Coronary artery (tissue), 2 donors: ENCODE measurements at places on chromosomes 1 and 21.

GRCh38 chr1:6054596-6054995 is 8.9 kb downstream of the KCNAB2 start:
- no peak for DNase-seq

GRCh38 chr1:162966613-162967012 is 102.5 kb upstream of the RGS4 start:
- DNase-seq: no peak

GRCh38 chr1:187477103-187477502 is 648.4 kb downstream of the PLA2G4A start:
- DNase-seq: no peak

DNA sequence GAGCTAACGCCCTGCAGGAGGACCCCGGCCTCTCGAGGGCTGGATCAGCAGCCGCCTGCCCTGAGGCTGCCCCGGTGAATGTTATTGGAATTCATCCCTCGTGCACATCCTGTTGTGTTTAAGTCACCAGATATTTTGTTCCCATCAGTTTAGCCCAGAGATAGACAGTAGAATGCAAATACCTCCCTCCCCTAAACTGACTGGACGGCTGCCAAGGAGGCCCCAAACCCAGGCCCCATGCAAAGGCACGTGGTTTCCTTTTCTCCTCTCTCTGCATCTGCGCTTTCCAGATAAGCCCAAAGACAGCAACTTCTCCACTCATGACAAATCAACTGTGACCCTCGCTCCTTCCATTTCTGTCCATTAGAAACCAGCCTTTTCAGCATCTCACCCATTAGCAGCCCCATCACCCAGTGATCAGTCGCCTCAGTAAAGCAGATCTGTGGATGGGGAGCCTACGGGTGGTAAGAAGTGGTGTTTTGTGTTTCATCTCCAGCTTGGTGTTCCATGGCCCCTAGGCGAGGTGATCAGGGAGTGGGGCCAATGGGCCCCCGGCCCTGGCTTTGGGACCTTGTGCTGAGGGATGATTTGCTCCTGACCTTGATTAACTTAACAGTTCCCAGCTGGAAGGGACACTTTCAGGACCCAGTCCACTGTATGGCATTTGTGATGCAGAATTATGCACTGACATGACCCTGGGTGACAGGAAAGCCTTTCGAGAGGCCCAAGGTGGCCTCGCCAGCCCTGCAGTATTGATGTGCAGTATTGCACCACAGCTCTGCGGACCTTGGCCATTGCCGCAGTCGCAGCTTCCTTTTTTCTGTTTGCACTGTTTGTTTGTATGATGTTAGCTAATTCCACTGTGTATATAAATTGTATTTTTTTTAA is 5.2 kb downstream of the NPPA start:
- DNase-seq: no peak

- DNase-seq: no peak
These were observed 18.3 kb upstream of the NPPB start for GRCh38 chr1:11877074-11877473.

DNA sequence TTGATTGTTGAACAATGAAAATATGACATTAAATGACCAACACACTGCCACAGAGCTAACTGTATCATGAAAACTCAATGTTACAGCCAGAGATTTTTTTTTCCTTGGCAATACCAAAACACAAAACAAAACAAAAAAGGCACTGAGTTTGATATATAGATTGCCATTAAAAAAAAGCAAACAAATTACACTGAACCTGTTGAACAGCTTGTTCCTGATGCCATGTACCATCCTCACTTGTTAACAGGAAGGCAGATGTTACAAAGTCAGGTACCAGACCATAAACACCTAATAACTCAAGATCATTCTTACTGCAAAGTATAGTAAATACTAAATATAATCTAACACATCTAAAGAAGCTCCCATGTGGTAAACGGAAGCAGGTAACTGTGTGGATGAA is 75.2 kb downstream of the ZNF644 start:
- DNase-seq: no peak

GRCh38 chr1:83901547-83902155 is 97.3 kb downstream of the TTLL7 start:
- no peak for DNase-seq

DNA sequence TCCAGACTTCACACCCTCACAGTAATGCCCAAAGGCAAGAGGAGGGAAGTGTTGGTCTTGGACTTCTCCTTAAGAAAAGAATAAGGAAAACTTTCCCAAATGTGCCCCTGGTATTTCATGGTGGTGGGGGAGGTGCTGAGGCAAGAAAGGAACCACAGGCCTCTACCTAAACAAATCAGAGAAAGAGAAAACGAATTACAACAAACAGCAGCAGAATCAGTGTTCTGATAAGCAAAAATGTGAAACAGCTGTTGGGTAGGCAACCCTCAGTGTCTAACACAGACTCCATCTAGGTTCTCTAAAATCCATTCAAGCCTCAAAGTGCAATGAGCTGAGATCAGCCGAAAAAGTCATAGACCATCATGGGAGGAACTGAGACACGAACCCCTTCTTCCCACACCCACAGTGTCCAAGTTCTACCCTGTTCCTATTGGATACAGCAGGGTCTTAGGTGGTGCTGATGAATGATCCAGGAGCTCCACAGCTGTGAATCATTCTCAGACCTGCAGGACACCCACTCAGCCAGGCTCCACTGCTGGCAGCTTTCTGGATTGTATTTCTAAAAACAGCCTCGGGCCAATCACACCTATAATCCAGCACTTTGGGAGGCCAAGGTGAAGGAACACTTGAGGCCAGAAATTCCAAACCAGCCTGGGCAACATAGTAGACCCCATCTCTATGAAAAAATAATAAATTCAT is 149.1 kb downstream of the PLPP3 start:
- no peak for DNase-seq

DNA sequence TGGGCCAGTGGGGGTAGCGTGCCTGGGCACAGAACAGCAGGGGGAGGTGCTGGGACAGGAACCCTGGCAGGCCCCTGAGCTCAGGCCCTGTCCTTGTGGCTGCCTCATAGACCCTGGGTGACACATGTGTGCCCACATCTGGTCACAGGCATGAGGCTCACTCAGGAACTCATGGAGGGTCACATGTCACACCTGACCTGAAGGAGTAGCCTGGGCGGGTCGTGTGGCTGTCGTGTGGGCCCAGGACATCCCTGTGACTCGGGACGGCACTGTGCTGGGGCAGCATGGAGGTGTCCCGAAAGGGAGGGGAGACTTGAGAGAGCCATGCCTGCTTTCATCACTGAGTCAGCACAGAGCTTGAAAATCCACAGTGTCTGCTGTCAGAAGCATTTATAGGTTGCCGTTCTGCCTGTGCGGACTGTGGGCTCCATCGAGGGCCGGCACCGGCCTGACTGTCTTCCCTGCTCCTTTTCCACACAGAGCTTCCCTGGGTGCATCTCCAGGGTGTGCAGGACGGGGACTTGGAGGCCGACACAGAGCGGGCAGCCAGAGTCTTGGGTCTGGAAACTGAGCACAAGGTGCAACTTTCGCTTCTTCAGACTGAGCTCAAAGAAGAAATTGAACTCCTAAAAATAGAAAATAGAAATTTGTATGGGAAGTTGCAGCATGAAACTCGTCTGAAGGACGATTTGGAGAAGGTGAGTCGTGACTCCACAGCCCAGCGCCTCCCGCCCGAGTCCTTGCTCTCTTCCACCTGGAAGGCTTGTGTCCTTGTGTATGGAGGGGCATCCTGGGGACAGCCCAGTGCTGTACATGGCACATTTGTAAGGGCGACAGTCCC is 32.8 kb downstream of the PCNT start:
- no peak for DNase-seq

- DNase-seq: no peak
These were observed 54.9 kb upstream of the BACE2 start for GRCh38 chr21:41112740-41113692.

- DNase-seq: no peak
These were observed 79.7 kb downstream of the ZNF326 start for GRCh38 chr1:90074566-90074965.
